ENCODE measurements at places on chromosomes 16 and 17.
A peak's percentile ranks its signal among the peaks of the same experiment; 100 is the strongest.

GRCh38 chr17:15321556-15322251 is 19.7 kb downstream of the TEKT3 start:
- DNase-seq = no peak

GRCh38 chr16:26196802-26197201 is 505.0 kb downstream of the HS3ST4 start:
- DNase-seq = no peak

DNA sequence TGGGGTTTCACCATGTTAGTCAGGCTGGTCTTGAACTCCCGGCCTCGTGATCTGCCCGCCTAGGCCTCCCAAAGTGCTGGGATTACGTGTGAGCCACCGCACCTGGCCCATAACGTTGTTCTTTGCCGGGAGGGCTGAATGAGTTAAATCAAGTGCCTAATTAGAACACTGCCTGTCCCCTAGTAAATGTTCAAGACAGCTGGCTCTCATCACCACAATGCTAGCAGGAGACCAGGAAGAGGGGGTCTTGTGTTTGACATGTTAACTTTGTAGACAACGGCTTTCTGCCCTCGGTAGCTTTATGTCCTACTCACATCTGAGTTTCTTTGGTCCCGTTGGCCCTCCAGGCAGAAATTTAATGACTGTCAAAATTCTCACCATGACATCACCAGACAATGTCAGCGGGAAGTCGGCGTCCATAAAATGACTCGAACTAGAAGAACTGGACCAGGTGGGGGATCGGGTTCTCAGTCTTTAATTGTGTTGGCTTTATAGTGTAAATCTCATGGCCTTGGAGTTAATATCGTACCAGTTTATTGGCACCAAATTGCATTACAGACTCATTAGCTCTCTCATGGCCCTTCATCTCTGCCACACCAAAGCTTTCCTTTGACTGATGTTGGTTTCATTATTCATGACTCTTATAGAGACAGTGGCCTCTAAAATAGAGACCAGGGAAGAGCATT is 11.4 kb upstream of the ITPRIPL2 start:
- DNase-seq = no peak

DNA sequence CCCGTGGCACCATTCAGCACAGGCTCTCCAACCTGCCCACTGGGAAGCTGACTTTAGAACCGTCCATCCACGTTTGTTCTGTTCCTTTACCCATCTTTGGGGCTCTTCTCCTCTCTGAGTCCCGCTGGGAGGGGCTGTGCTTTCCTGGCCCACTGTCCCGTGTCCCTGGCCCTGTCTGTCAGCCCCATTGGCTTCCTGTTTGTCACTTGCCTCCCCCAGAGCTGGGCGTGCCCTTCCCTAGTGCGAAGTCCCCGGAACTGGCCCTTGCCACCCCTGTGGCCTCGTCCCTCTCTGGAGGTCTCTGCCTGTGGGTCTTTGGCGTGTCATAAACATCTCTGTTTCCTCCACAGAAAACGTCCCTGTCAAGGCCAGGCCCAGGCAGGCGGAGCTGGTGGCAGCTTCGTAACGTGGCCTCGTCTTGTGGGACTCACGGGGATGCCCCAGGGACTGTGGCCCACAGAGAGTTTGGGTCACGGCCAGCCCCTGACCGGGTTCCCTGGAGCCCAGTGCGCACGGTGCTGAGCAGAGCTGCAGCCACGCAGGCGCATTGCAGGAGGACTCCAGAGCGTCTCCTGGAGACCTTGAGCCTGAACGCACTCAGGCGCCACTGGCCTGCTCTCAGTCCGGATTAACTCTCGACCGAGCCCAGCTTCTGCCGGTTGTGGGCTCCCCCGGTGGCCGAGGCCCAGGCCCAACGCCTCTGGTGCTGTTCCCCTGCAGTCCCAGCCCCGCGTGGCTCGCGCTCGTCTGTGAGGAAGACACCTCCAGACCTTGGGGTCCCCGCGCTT is 7.3 kb downstream of the CHMP6 start:
- DNase-seq = no peak

GRCh38 chr16:9499941-9500593 is 408.6 kb downstream of the HAPSTR1 start:
- DNase-seq = no peak

DNA sequence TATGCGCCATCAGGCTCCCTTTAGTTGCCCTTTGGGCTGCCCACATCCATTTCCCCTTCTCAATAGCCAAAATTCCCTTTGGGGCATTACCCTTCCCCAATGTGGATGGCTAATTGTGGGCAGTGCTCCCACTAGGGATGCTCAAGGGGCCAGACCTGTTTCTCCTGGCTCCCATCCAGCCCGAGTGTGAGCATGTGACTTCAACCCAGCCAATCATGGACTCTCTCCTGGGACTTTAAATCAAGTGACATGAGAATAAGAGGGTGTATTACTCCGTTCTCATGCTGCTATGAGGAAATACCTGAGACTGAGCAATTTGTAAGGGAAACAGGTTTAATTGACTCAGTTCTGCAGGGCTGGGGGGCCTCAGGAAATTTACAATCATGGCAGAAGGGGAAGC is 60.9 kb upstream of the WSB1 start:
- DNase-seq = no peak

GRCh38 chr16:69566240-69566980 is 644 bp downstream of the NFAT5 start:
- DNase-seq = no peak

GRCh38 chr16:8730335-8730915 is 56.0 kb downstream of the ABAT start:
- DNase-seq = no peak

- no peak for DNase-seq
Observed at GRCh38 chr16:84175350-84176081, 11.3 kb downstream of the TAF1C start.

- DNase-seq = no peak
Observed at GRCh38 chr16:25563700-25564099, 128.1 kb upstream of the HS3ST4 start.

- DNase-seq = no peak
Observed at GRCh38 chr16:10386517-10387100, 748 bp downstream of the ATF7IP2 start.

DNA sequence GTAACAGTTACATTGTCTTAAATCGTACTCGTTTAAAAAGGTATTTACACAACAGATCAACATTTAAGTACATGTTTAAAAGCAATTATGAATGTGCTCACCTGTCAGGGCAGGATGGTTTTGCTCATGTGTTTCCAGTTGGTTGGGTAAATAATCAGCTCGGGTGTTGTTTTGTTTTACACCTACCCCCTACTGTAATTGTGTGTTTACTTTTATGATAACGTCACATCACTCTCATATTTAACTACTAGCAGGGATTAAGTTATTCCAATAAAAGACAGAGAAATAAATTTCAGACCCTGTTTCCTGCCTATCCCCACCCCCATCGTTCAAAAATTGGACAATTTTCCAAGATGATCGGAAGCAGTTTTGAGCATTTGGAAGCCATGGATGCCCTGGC is 390.2 kb downstream of the SEC14L1 start:
- no peak for DNase-seq

GRCh38 chr16:27778171-27778925 is 228.4 kb downstream of the KATNIP start:
- no peak for DNase-seq

- DNase-seq = no peak
Observed at GRCh38 chr17:725746-726145, 6.7 kb upstream of the TLCD3A start.

DNA sequence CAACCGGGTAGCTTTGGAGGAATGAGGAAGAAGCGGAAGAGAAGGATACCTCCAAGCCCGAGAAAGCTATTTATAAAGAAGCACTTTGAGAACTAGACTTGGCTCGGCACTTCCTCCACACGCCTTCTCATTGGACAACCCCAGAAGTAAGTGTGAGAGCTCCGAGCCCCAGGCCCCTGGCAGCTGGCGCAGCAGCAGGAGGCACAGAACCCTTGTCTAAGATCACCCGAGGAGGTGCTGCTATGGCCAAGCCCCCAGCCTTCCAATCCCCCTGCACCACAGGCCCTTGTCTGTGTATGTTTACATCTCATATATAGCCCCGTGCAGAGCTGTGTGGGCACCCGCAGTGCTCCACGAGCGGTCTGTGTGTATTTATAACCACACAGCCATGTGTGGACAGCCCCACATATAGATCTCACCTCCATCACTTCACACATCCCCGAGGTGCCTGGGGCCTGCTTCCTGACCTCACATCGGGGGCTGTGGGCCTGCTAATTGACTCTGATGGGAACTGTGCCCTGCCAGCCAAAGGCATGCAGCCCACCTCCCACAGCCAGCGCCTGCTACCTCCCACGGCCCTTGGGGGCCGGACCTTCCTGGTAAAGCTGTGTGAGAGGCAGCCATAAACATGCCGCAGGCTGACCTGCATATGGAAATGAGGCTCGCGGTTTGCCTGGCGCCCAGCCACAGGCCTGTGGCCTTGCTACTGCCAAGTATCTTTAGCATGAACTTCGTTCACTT is 96.1 kb downstream of the C17orf67 start:
- DNase-seq = no peak

- no peak for DNase-seq
Observed at GRCh38 chr16:30127993-30128392, 5.0 kb upstream of the MAPK3 start.

DNA sequence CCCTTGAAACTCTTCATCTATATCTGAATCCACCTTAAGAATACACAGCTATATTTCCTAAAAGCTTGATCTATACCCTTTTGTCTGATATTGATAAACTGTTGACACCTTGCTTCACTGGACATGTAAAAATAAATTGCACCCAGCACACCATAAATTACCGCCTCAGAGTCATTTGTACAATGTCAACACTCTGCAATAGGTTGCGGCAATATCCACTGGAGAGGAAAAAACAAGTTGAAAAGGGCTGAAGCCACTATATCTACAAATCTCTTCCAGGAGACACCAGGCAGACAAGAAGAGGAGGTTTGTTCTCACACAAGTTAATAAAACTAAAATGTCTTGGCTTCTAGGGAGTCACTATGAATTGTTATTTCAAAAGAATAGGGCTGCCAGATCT is 656.9 kb downstream of the CDH8 start:
- no peak for DNase-seq

DNA sequence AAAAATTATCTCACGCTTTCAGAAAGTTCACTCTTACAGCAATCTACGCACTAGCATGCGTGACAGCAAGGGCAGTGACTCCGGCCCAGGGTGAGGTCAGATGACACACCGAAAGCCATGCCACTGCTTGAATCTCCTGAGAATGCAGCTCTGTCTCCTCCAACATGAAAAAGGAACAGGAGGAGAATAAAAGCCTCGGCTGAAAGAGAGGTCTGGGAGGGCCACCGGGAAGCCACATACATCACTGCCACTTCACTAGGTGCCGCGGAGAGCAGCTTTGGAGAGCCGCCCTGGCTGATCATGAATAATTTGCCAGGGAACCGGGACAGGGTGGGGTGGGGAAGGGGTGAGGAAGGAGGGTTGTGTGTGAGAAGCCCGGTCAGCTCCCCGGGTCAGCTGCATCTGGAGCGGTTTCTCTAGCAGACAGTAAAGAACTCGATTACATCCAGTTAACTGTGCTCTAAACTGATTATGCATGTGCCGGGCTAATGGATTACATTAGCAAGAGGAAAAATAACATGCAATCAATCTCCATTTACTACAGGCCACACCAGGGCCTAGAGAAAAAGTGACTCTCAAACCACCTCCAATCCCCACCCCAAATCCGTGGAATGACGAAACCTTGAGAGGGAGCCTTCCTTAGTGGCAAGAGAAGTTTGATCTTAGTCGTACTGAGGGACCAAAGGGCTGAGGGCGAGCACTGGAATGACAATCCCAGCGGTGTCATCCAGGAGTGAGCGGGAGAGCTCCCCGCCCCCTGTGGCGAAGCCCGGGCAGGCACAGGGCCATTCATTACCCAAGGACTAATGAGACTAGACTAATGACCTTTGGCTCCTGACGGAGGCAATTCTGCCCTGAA is 100.3 kb downstream of the ZFHX3 start:
- no peak for DNase-seq

DNA sequence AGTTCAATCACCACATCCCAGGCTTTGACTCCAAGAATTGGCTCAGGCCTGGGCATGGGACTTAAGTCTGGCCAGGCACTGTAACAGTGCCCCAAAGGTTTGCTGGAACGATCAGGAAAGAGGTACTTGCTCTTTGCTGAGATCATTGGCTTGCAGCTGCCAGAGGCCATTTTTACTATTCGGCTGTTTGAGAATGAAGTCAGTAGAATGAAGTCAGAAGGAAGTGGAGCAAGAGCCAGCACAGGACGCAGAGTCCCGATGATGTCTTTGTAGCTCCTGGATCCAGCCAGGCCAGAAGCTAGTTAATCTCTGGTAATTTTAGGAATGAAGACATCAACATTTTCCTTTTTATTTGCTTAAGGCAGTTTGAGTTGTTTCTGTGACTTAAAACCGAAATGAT is 195.5 kb downstream of the RAB11FIP4 start:
- DNase-seq = no peak

DNA sequence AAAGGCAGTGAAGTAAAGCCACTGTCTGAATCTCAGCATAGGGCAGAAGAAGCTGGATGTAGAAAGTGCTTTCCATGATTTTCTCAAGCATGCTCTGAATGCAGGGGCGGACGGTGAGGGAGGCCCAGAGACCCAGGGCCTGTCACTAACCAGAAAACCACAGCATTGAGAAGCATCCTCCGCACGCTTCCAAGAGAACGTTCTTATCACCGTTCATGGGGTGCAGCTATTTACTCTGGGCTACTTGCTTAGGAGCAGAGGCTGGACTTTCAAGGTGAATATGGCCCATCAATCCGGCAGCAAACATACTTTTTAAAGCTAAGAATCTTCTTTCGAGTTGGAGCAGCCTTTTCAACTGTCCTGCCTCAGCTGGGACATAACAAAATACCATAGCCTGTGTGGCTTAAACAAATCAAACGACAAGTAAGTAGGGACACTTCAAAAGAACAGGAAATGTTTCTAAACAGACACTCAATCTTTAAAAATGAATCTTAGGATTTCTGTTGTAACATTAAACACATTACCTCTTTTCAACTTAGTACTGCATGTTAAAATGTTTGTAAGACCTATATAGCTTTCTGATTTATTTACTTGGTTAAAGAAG is 46.5 kb upstream of the CDRT4 start:
- DNase-seq = no peak

GRCh38 chr16:27617665-27618064 is 67.7 kb downstream of the KATNIP start:
- DNase-seq = no peak

DNA sequence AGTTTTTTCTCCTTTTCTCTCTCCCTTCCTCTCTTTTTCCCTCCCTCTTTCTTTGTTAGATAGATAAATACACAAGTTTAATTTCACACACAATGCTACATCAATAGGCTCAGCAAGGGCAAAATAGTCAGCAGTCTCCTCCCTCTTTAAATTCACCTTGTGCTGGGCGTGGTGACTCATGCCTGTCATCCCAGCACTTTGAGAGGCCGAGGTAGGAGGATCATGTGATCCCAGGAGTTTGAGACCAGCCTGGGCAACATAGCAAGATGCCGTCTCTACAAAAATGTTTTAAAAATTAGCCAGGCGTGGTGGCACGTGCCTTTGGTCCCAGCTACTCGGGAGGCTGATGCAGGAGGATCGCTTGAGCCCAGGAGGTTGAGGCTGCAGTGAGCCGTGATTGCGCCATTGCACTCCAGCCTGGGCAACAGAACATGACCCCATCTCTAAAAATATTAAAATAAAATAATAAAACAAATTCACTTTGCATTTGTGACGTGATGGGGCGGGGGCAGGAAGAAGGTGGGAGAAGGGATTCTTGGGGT is 27.4 kb downstream of the IL21R start:
- no peak for DNase-seq

GRCh38 chr17:33973491-33973890 is 281.6 kb upstream of the CCL2 start:
- DNase-seq = no peak

- peak; percentile 81 for DNase-seq
Observed at GRCh38 chr17:7579001-7579833, at the start of gene CD68. CD68 (plus strand) TSS chr17:7579638; CDS start chr17:7579678, 40 bp downstream.

- DNase-seq = no peak
Observed at GRCh38 chr16:78365366-78365765, 265.9 kb downstream of the WWOX start.

All from T1000 (cell line).